ENCODE measurements at places on chromosomes 7 and 10. TPM values are rescaled to one million over a fixed set of nuclear protein-coding genes. Genes with fewer than 3 reads are reported as not detected.

DNA sequence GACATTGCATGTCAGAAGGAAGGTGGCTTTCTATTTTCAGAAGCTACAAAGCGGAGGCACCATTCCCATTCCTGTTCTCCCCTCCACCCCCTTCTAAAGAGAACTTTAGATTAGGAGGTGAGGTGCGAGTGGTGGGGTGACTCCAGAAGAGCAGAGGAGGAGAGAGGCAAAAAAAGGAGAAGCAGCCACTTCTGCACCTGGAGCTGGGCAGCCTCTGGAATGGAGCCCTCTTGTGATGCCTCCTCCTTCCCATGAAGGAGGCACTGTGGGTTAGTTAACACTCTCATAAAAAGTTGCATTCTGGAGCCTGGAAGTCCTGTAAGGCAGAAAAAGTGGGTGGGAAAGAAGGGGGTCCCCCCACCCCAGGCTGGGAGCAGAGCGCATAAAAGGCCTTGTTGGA lies 4.8 kb downstream of the PTF1A start:
- DNase-seq = no peak

- no peak for DNase-seq
Measured at GRCh38 chr10:124921261-124921660, 20.7 kb upstream of the ZRANB1 start.

- no peak for DNase-seq
Measured at GRCh38 chr10:125554016-125554703, 128.8 kb downstream of the TEX36 start.

Gene CTAGE6
- total RNA-seq = 0.72 TPM

Gene PPP1R9A
- total RNA-seq = 156 TPM

Gene FZD1
- 30.2 TPM for total RNA-seq

Gene PROSER2
- 8.6 TPM for total RNA-seq

Data from tongue (tissue), 3 donors.